ENCODE measurements at places on chromosomes 5 and 9.

DNA sequence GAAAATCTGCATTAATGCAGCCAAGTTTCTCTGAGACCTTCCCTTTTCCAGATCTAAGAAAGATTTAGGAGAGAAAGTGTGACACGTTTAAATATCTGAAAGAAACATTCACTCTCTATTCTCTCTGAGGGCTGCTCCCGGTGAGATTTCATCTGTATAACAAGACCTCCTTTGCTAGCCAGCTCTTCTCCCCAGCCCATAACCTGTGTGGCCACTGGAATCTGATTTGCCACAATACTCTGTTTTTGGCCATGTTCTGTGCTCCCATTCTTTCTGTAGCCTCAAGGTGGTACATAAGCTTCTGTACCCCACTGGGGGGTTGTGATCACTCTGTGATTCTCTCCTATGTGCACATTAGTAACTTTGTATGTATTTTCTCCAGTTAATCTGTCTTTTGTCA, 291.0 kb upstream of the SEMA6A start:
- no peaks in the 10 kb centered on the region for H3K4me1 ChIP-seq
- H3K27me3 ChIP-seq: peaks cover 4% of the 10 kb centered on the region
- no peak overlapping the region for H3K4me3 ChIP-seq

GRCh38 chr9:114771889-114772288, 34.0 kb downstream of the TNFSF15 start:
- no peak overlapping the region for H3K4me3 ChIP-seq
- H3K4me1 ChIP-seq: no peaks in the 10 kb centered on the region
- DNase-seq: no peak
- H3K27ac ChIP-seq: no peak overlapping the region

DNA sequence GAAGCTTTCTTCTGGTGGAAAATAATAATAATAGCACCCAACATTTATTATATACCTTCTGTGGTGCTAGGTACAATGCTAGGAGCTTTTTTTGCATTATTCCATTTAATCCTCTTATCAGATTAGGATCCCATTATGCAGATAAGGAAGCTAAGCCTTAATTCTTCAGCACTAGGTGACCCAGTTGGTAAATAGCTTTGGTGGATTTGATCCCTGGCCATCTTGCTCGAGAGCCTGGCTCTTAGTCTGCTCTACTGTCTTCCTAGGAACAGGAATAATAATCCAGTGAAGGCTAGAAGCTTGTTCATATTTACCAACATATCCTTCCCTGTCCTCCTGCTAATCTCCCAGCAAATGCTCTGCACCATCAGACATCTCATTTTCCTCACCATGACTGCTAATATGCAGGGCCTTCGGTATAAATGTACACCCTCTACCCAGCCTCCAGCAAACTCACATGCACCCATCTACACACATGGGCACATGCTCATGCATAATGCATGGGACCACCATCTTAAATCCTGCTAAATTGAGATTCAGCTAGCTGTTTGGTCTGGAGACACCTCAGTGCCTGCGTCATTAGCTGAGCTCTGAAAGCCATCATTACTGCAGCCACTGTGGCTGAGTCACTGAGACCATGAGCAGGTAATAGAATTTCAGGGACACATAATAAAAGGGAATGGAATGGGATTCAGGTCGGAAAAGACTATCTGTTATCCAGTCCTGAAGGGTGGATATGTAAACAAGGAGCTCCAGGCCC, 87.5 kb downstream of the TRIM32 start:
- H3K27me3 ChIP-seq: no peaks in the 10 kb centered on the region
- no peaks in the 10 kb centered on the region for H3K4me1 ChIP-seq
- no peak for DNase-seq
- no peaks in the 10 kb centered on the region for H3K36me3 ChIP-seq

DNA sequence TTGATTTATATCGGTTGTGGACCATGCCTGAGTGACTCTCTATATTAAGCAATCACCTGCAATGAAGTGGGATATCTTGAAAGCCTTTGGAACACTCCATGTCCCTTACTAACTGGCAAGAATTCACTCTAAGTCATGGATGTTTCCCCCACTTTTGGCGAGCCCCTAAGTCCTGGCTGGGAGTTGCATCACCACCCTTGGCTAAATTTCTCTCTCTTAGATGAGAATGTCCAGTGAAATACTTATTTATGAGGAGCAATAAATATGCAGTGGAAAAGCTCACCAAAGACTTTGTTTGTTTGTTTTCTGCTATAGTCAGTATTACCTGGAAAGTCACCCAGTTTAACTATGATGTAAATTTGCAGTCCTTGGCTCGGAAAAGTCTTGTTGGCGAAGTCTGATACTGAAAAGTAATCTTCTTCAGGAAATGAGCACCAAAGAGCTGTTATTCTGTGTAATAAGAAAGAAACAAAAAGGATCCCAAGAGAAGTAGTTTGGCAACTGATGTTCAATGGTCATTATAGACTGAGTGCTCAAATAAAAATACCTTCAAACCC, 333.8 kb downstream of the DMRT2 start:
- no peaks in the 10 kb centered on the region for H3K4me1 ChIP-seq
- H3K27me3 ChIP-seq: no peaks in the 10 kb centered on the region
- DNase-seq: no peak
- no peak overlapping the region for H3K27ac ChIP-seq

GRCh38 chr5:40277161-40277906, 402.4 kb upstream of the PTGER4 start:
- no peak for DNase-seq
- H3K36me3 ChIP-seq: no peaks in the 10 kb centered on the region
- H3K27ac ChIP-seq: no peak overlapping the region
- H3K27me3 ChIP-seq: no peaks in the 10 kb centered on the region

DNA sequence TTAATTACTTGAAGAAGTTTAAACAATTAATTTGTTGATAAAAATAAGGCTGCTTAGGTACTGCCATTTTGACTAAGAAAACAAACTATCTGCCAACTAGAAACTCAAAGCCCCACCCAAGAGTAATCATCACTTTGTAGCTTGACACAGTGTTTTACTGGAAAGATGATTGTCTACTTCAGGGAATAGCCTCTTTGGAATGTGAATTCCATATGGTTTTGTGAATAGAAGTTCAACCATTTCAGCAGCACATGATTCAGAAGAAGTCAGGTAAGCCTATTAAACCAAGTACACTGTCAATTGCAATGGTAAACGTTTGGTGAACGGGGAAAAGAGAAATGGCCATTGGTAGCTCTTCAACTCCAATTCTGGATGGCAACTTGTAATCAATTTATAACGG, 55.2 kb downstream of the PLK2 start:
- DNase-seq: no peak
- no peaks in the 10 kb centered on the region for H3K27me3 ChIP-seq
- H3K4me1 ChIP-seq: no peaks in the 10 kb centered on the region
- H3K27ac ChIP-seq: no peak overlapping the region
- H3K36me3 ChIP-seq: no peaks in the 10 kb centered on the region

DNA sequence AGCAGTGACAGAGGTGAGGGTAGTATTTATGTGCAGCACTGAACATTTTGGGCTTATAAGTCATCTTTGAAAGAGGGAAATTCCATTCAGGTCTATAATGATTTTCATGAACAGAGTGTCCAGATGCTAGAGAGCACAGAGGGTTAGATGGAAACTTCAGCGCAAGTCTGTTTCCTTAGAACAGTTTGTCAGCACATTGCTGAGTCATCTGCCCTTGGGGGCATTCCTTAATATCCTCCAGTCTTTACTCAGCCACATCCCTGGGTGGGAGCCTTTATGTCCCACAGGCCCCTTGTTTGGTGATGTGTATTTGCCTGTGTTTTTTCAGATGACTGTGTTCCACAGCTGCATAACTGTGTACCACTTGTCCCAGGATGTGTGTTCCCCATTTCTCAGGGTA, 138.5 kb upstream of the S1PR3 start:
- H3K27ac ChIP-seq: no peak overlapping the region
- no peak for DNase-seq
- H3K4me1 ChIP-seq: no peaks in the 10 kb centered on the region

Data from upper lobe of right lung (tissue), 1 donor.